ENCODE measurements at places on chromosomes 2 and 18. TPM values are rescaled to one million over a fixed set of nuclear protein-coding genes. Genes with fewer than 3 reads are reported as not detected.

REG1B gene
- not detected for polyA plus RNA-seq

SRD5A2 gene
- not detected for polyA plus RNA-seq

CTLA4 gene
- polyA plus RNA-seq: not detected

TET3 gene
- polyA plus RNA-seq: 0.73 TPM

CXCR4 gene
- 2,764 TPM for polyA plus RNA-seq

RNF152 gene
- polyA plus RNA-seq: not detected

RNF125 gene
- polyA plus RNA-seq: 13.9 TPM

ICOS gene
- polyA plus RNA-seq: not detected

MSH2 gene
- 30.4 TPM for polyA plus RNA-seq

NT5DC4 gene
- polyA plus RNA-seq: not detected

C2orf80 gene
- polyA plus RNA-seq: not detected

KLHL41 gene
- not detected for polyA plus RNA-seq

ABCG5 gene
- polyA plus RNA-seq: not detected

MREG gene
- polyA plus RNA-seq: 0.95 TPM

EVX2 gene
- polyA plus RNA-seq: not detected

CFC1 gene
- not detected for polyA plus RNA-seq

ANKRD30BL gene
- not detected for polyA plus RNA-seq

SIX2 gene
- not detected for polyA plus RNA-seq

MAP2 gene
- polyA plus RNA-seq: 5.3 TPM

ALLC gene
- not detected for polyA plus RNA-seq

MTLN gene
- polyA plus RNA-seq: 56.1 TPM

CCNT2 gene
- polyA plus RNA-seq: 28.9 TPM

CDH2 gene
- not detected for polyA plus RNA-seq

All from naive B cell (primary cell).